ENCODE measurements at places on chromosomes 4 and X.

- no peak for DNase-seq
These were observed 20.4 kb downstream of the RNF212 start for GRCh38 chr4:1092983-1093361.

GRCh38 chrX:3787856-3788255, 74.4 kb upstream of the PRKX start:
- DNase-seq: no peak

DNA sequence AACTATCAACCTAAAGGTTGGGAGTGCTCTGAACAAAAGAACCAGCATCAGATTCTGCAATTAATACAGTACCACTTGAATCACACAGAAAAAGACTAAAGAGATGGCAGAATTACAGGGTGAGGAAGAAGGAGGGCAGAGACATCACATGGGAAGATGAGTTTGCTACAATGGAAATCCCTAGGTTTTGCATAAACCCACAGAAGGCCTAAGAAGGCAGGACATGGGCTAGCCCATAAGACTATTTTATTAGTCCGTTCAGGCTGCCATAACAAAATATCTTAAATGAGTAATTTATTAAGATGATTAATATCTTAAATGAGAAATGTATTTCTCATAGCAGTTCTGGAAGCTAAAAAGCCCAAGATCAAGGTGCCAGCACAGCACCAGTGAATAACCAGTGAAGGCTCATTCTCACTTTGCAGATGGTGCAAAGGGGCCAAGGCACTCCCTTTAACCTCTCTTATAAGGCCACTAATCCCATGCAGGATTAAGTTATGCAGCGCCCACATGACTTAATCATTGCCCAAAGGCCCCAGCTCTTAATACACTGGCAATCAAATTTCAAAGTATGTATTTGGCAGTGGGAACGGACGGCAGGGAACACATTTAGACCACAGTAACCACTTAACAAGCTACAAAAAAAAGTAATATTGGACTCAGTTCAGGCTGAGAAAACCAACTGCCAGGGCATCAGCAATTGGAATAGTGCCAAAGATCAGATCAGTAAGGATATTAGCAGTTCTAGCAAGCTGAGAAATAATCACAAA, 47.6 kb upstream of the NEUROG2 start:
- no peak for DNase-seq

DNA sequence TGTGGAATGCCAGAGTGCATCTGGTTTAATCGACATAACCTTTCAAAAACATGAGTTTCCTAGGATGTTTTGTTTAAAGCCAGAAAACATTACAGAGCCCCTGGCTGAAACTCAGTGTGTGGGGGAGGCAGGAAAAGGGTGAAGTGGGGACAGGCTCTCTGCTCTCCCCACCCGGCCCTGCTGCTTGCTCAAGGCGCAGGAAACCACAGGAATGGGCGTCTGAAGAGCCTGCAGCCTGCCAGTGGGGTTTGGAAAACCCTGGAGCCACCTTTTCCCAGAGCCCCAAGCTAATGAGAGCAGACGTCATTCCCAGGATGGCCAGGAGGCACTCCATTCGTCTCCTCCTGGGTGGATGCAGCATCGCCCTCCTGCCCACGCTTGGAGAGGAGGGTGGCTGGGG, 240.6 kb downstream of the AFAP1 start:
- no peak for DNase-seq

- DNase-seq: no peak
These were observed 24.6 kb downstream of the ZNF630 start for GRCh38 chrX:48046846-48047245.

GRCh38 chr4:128468123-128468989, 180.7 kb upstream of the PGRMC2 start:
- DNase-seq: no peak

GRCh38 chr4:25710637-25711036, 55.0 kb downstream of the SLC34A2 start:
- DNase-seq: no peak

GRCh38 chrX:153688071-153688470, 345 bp downstream of the SLC6A8 start:
- no peak for DNase-seq

- DNase-seq: no peak
These were observed 329.2 kb upstream of the EPHA5 start for GRCh38 chr4:65999518-65999871.

DNA sequence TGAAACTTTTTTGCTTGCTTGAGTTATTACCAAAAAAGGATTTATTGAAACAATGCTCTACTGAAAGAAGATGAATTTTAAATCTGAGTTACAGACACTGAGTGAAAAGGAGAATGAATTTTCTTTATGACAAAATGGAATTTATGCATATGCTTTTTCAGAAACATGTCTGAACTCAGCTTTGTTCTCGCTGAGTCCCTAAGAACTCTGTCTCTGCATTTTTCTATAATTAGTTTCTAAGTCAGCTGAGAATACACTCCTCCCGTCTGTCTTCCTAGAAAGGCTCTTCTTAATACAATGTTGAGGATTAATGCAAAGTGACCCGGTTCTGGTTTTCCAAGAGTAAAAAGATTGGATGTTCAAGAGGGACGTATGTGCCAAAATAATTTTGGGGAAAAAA, 463.5 kb downstream of the NKX6-1 start:
- no peak for DNase-seq

GRCh38 chr4:83605744-83606172, 69.8 kb downstream of the GPAT3 start:
- DNase-seq: no peak

DNA sequence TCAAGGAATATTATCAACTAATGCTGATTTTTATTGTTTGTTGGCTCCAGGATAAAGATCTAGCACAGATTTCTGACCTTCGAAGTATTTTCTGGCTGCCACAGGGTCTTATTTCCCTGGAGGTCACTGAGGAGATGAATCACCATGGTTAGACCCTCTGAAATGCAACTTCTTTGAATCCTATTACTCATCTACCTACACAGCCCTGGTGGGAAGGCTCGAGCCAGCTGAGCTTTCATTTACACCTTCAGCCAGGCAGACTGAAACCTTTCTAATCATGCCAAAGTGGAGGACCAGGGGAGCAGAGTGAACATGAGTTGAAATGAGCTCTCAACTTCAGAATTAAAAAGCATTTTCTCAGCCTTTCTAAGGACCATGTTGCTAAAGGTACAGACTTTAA, 130.5 kb downstream of the SMIM20 start:
- no peak for DNase-seq

DNA sequence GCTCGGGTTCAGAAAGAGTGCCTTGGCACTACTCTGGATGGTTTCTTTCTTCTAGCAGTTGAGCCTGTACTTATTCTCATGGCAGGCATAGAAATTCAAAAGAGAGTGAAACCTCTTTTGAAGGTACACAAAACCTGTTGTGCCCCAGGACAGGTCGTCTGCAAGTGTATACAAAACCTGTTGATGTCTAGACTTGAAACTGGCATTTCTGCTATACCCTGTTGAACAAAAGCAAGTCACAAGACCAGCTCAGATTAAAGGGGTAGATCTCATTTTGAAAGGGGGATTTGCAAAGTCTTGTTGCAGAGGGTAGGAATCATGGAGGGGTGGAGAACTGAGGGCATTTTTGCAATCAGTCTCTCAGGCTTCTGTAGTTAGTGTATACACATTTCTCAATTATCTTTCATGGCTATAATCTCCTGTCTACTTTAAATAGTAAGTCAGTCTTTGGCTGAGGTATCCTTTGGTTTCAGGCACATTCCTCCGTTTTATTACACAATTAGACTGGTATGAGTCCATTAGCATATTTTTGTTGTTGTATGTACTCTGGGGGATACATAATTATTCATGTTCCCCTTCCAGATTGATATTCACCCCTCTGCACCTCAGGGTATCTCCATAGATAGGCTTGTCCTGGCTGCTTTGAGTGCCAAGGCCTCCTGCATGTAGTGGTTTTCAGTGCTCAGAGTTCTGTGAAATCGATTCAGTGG, 251.4 kb downstream of the DTHD1 start:
- no peak for DNase-seq

DNA sequence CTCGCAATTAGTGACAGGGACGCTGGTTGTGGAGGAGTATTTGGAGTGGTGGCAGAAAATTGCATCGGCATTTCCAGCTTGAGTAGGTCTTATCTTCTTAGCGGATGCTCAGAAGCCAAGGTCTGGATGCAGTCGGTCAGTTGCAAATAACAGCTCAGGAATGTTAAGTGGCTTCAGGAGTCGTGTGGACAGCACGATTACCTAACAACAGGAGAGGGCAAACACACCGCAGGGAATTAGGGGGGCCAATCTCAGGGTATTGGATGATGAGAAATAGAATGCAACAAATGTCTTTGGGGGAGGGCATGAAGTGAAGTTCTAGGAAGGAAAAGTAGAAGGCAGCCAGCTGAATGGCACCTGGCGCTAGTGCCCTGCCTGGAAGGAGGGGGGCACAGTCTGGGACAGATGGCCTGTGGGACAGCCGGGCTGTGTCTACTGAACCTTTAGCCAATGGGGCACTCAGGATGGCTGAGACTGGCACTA, 11.8 kb downstream of the RASL11B start:
- DNase-seq: no peak

DNA sequence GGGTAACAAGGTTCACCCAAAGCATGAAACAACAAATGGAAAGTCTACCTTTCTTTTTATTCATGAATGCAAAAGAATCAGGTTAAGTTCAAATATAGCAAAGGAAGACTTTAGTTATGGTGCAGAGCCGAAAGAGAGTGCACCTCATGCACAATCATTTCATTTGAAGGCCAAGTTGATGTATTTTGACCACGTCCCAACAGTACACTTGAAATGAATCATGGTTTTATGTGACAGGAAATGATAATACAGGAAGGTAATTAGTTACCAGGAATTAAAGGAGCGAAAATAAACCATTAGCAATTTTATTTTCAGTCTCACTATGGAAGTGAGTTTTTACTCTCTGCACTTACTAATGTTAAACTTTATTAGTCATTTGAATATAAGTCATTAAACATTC, 281.2 kb upstream of the DIAPH2 start:
- no peak for DNase-seq

DNA sequence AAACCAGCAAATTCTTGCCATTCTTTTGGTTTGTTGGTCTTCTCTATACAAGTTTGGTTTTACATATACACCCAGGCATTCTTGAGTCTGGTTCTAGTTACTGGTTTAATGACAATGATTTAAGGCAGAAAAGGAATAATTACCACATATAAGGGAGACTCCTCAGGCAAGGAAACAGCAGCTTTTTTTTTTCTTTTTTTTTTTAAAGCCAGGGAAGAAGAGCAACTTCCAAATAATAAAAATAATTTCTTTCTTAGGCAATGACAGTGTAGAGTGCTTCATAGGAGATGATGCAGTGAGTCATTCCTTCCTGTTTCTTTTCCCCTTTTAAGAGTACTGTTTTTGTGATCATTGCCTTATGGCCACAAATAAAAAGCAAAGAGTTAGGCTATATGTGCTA, 289.7 kb downstream of the DKK2 start:
- no peak for DNase-seq

GRCh38 chrX:24566240-24566639, 80.9 kb downstream of the PCYT1B start:
- DNase-seq: no peak

GRCh38 chrX:24405959-24406358, 45.5 kb downstream of the SUPT20HL1 start:
- no peak for DNase-seq

DNA sequence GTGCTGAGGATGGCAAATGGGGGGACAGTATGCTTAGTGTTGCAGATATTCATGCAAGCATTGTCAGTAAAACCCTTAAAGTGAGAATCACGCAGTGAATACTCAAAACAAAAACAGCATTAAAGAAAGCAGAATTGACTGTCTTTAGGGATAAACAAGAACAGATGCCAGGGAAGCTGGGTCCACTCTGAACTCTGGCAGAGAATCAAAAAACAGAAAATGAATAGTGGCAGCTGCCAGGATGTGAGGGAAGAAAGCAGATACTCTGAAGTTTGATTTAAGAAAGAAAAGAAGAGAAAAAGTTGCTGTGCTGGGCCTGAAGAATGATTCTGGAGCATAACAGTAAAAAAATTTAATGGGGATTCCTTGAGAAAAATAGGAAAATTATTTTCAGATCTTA, 131.5 kb downstream of the GABRA2 start:
- no peak for DNase-seq

DNA sequence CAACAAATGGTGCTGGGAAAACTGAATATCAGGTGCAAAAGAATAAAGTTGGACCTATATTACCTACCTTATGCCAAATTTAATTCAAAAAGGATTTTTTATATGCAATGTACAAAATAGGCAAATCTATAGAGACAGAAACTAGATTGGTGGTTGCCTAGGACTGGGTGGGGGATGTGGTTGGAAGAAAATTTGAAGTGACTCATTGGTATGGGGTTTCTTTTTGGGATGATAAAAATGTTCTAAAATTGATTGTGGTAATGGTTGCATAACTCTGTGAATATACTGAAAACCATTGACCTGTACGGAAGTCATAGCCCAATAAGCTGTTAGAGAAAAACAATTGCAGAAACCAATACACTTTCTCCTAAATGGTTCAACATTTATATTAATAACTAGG, 72.1 kb downstream of the COL4A5 start:
- DNase-seq: no peak

- DNase-seq: no peak
These were observed 145.3 kb upstream of the STX18 start for GRCh38 chr4:4687100-4687499.

DNA sequence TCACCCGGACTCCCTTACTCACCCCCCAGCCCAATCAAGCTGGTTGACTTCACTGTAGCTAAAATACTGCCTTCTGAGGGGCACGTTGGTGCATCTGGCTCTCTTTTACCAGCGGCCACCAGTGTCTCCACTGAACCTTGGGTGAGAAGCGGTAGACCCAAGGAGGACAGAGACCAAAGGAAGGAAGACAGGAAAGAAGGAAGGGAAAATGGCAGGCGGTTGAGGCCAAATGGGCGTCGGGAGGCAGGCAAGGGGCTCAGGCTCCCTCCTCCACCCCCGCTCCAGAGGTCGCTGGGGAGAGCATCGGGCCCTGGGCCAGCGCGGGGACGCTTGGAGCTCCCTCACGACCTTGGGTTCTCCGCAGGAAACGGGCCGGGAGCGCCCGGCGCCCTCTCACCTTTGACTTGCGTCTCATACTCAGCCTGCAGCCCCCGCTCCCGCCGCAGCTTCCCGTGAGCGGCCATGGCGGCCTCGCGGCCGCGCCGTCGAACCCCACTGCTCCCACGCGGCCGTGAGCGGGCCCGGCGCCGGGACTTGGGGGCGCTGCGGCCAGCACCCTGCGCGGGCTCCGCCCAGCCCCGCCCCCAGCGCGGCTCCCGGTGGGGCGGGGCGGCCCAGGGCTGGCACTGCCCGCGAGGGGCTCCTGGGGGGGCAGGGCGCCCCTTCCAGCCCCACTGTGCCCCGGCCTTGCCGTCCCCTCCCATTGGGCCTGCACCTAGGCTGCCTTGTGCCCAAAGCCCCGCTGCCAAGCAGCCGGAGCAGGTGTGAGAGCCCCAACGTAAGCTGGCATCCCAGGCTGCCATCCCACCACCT, at the start of gene ARHGAP4:
ARHGAP4 (minus strand) TSS at position 526 of the 813 bp plus-strand sequence; CDS start at position 464, 62 bp downstream.
- DNase-seq: no peak

- DNase-seq: no peak
These were observed 2.5 kb downstream of the ATP11C start for GRCh38 chrX:139930401-139930800.

DNA sequence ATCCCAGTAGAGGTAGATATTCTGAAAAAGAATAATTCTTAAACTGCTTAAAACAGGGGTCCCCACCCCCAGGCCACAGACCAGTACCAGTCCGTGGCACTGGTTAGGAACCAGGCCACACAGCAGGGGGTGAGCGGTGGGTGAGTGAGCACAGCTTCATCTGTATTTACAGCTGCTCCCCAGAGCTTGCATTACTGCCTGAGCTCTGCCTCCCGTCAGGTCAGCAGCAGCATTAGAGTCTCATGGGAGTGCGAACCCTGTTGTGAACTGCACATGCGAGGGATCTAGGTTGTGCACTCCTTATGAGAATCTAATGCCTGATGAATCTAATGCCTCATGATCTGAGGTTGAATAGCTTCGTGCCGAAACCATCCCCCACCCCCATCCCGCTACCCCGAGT, 76.8 kb downstream of the FAM114A1 start:
- DNase-seq: no peak
